DMS153 (cell line): ENCODE measurements at places on chromosomes 2 and 18.

DNA sequence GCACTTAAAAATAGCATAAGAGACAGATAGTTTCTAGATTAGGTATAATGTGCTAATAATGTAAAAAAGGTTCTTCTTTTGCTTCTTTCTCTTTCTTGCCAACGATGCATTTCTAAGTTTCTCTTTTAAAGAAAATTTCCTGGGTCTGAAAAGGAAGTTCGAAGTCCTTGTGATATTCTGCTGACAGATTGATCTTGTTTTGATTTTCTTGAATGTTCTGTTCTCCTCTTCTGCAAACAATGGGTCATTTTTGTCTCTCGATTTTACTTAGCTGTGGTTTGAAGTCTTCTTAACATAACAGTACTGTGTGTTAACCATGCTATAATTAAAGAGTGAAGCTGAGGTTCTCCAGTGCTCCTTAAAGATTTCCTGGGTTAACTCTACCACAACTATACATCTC, 61.1 kb upstream of the ACYP2 start:
- no peak for DNase-seq

GRCh38 chr2:85257970-85258605, 69.7 kb downstream of the TGOLN2 start:
- no peak for DNase-seq

GRCh38 chr2:69012310-69013141, 453 bp upstream of the ANTXR1 start:
- DNase-seq = no peak

DNA sequence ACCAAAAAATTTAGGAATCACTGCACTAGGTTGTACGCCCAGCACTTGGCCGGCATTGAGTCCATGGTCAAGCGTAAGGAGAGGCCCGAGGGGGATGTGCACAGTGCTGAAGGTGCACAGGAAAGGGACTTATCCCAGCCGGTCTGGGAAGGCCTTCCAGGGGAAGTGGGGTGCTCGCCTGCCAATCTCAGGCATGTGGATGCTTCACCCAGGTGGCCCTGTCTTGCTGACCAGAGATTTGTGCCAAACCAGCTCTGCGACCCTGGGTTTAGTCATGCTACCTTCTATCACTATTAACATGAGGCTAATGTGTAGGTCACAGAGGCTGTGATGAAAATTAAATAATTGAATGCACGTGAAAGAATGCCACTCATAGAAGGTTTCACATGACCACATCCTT, 1.7 kb upstream of the ITM2C start:
- no peak for DNase-seq

DNA sequence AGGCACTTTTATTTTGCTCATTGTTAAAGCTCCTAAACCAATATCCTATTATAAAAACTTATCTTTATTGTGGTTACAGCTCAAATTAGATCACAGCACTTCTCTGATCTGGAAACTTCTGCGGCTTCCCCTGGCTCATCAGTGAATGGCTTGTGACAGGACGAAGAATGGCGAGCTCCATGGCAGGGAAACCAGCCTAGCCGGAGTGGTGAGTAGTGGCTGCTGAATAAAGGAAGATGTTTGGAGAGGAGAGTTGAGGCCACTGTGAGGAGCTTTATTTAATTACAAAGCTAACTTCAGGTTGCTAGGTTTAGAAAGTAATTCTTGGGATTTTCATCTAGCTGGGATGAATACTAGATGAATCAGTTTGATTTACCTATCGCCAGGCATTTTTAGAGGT, 213.5 kb downstream of the CYRIA start:
- no peak for DNase-seq

- DNase-seq = no peak
Observed at GRCh38 chr18:68461481-68462018, 253.4 kb downstream of the TMX3 start.

- DNase-seq = no peak
Observed at GRCh38 chr2:190600293-190601103, 48.4 kb upstream of the NAB1 start.

DNA sequence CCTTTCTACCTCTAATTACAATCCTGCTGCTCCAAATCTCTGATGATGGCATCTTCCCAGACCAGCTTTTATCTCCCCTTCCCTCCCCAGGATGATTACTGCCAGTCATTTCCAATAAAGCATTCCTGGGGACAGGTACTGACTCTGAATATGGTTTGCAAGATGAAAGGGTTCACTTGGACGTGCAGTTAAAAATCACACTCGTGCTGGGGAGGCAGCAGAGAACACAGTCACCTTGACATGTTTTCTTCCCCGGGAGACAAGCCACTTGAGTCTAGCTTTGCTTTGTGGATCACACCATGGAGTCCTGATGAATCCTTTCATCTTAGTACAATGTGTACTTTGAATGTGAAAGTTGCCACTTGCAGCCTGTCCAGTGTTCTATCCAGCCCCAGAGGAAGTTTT, 175.0 kb downstream of the ALPK2 start:
- DNase-seq = no peak

DNA sequence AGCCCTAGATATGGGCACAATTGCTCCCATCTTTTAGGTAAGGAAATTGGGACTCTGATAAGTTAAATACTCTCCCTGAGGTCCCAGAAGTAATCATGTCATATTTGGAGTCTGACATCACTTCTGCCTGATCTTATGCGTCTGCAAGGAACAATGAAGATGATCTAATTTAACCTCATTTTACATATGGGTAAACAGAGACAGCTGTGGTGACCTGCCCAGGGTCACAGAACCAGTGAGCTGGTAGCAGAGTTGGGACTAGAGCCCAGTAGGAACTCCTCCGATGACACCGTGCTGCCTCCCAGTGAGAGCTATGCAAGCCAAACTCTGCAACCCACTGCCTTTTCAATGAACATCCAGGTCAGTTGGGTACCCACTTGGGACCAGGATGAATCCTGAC, 17.8 kb downstream of the CTAGE1 start:
- DNase-seq = no peak

DNA sequence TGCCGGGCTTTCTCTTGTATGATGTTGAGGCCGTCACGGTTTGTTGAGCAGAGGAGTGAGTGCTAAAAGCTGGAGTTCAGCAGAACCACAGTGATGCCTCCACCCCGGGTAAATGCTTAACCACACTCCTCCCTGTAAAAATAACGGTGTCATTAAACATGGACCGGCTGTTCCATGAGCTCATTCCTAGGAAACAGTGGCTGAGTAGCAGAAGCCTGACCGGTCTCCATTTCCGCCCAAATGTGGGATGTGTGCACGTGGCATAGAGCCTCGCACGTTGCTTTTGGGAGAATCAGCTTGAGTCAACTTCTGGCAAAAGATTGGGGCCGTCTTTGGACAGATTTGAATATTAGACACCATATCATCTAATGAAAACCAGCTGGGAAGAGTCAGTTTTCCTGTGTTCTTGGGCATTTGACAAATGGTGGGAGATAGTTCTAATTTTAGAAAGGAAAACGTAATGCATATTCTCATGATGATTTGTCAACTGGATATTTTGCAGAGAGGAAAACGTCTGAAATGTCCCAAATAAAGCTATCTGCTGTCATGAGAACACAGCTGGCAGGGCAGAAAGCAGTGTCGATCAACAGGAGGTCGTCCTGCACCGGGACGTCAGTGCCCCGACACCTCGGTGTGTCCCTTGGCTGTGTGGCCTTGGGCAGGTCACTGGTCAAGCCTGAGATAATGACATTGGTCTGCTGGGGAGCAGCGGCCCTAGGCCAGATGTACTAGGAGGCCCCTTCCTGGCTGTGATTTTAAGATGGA, 42.4 kb downstream of the LRRFIP1 start:
- DNase-seq = peak; percentile 91

DNA sequence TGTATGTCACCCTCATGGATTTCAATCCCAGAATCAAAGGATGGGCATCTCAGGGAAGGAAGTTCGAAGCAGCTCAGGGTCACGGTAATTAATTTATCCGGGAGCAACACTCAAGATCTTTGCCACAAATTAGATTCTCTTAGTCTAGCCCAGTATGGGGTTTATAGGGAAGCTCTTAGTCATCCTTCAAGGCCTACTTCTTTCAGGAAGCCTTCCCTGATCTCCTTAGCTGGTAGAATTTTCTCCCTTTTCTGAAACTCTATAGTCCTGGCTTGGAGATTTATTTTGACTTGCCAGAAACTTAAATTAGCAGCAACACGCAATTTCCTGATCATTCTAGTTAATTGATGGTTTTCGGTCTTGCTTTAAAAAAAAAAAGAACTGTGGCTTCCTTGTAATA, 20.5 kb upstream of the GREB1 start:
- no peak for DNase-seq

GRCh38 chr2:232521959-232522622, 1.9 kb downstream of the PRSS56 start:
- no peak for DNase-seq

DNA sequence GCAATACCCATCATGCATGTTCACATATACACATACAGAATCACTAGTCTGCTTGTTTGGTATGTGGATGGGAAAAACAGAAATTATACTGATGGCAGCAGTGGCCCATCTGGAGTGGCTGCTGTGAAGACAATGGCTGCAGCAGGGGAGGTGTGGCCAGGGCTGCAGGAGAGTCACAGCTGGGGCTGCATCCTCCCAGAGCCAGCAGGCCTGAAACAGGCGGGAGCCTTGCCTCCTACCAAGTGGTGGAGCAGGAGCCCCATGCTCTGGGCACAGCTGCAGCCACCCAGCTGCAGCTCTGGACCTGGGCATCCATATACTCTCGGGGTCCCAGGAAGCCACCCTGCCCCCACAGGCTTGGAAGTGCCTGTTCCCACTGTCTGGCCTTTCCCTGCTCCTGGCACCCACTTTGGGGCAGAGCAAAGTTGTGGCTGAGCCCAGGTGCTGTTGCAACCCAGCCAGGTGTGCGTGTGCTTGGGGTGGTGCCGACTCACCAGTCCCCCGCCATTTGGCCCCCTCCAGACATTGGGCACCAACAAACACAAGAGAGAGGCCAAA, 136.6 kb downstream of the SPAG16 start:
- DNase-seq = no peak

- no peak for DNase-seq
Observed at GRCh38 chr2:42101206-42102023, 53.6 kb downstream of the PKDCC start.
